ENCODE measurements at places on chromosomes 4 and X.

GRCh38 chr4:88035292-88035691 lies 27.9 kb downstream of the PKD2 start:
- DNase-seq = no peak

DNA sequence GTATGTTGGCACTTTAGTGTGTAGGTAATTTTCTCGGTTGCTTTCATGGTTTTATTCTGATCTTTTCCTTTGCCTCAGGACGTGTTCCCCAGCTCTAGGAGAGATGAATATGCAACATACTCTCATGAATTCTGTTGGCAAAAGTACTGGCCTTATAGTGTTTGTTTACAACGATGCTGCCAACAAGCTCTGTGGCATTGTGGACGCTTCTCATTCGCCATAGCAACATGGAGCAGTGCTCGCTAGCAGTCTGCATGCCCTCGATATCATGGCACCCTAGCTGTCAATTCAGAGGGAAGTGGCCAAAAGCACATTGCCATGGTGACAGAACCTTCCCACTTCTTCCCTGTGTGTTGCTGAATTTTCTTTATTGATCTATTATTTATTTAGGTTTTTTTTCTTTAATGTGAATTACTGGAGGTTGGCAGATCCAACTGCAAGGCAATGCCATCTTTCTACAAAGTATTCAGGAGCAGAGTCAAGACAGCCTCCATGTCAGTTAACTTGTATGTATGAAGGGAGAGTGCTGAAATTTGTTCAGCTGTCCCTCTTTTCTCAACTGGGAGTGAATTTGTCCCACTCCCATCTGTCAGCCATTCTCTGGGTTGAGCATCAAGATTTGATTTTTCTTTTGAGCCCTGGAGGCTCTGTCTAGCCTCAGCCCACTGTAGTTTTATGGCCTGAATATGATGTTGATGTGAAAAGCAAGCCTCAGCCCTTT lies 224.9 kb upstream of the VCX3A start:
- no peak for DNase-seq

GRCh38 chr4:7294176-7294756 lies 101.9 kb downstream of the SORCS2 start:
- DNase-seq = no peak

DNA sequence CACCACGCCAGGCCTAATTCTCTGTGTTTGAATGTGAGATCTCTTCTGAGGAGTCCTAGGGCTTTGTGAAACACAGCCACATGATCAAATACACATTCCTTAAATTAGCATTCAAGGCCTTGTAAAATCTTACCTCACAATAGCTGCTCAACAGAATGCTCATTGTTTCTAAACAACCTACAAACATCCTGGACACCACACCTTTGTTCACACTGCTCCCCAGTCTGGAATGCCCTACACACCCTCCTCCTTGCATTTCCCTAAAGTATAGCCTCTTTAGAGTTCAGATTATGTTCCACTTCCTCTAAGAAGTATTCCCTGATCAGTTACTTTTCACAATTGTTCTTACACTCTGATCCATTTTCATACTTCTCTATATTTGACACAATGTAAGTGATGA lies 110.6 kb downstream of the AGTR2 start:
- DNase-seq = no peak

- DNase-seq = no peak
Measured at GRCh38 chrX:134753718-134754008, 95.4 kb upstream of the PLAC1 start.

- DNase-seq = no peak
Measured at GRCh38 chr4:21544955-21545354, 403.6 kb downstream of the KCNIP4 start.

- DNase-seq = no peak
Measured at GRCh38 chr4:27305246-27305645, 444.6 kb downstream of the STIM2 start.

DNA sequence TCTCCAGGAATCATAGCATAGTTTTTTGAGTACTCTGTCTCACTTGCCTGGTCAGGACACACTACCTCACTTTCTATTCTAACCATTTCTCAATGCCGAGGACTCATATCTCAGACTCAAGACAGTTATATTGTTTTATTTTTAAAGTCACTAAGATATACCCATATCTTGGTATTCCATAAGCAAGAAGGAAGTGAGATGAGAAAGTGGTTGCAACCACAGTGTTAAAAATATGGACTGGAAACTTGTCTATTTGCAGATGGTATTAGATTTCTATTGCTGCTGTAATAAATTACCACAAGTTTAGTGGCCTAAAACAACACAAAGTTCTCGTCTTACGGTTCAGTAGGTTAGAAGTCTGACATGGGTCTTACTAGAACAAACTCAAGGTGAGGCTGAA lies 344.8 kb upstream of the MAGEB2 start:
- no peak for DNase-seq

DNA sequence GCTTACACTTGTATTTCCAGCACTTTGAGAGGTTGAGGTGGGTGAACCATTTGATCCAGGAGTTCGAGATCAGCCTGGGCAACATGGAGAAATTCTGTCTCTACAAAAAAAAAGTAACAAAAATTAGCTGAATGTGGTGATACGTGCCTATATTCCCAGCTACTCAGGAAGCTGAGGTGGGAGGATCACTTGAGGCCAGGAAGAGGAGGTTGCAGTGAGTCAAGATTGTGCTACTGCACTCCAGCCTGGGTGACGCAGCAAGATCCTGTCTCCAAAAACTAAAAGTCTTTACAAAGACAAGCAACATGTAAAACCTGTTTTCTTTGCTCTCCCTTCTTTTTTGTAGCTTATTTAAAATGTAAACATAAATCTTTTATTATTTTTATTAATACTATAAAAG lies 1156.1 kb downstream of the FAT4 start:
- DNase-seq = no peak

DNA sequence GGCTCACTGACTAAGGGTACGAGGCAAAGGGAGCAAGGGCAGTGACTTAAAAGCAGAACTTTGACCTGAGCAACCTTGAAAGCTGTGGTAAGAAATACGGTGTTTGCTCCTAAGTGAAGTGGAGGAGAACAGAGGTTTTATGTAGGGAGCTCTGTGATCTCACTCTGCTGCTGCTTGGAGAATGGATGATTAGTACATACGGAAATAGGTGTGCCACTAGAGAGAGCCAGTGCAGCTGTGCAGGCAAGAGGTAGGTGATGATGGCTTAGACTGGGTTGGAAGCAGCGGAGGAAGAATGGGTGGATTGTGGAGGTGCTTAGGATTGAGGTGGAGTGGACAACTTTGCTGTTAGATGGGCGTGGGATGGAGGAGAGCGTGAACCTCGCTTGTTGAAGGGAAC lies 85.0 kb downstream of the FAM193A start:
- no peak for DNase-seq

- DNase-seq = peak; percentile 13
Measured at GRCh38 chr4:85370400-85371032, 104.4 kb upstream of the ARHGAP24 start.

GRCh38 chr4:76279462-76279861 lies 27.1 kb upstream of the STBD1 start:
- no peak for DNase-seq

GRCh38 chr4:101865501-101866062 lies 75.1 kb downstream of the BANK1 start:
- no peak for DNase-seq

DNA sequence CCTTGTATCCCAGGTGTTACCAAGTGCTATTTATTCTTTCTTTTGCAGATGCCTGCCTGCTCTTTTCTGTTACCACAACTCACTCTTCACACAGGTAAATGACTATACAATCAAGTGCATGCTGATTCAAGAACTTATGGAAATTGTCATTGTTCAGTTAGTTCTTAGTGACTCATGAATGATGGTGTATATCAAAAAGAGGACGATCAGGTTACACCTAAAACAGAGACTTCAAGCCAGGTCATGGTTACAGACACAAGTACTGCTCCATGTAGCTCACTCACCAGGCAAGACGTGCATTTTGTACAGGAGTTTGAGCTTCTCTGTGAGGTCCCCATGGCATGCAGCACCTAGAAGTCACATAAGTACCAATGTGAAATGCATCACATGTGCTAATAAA lies 59.3 kb upstream of the UCP1 start:
- no peak for DNase-seq

GRCh38 chr4:106337916-106338315 lies 21.6 kb downstream of the AIMP1 start:
- DNase-seq = no peak

DNA sequence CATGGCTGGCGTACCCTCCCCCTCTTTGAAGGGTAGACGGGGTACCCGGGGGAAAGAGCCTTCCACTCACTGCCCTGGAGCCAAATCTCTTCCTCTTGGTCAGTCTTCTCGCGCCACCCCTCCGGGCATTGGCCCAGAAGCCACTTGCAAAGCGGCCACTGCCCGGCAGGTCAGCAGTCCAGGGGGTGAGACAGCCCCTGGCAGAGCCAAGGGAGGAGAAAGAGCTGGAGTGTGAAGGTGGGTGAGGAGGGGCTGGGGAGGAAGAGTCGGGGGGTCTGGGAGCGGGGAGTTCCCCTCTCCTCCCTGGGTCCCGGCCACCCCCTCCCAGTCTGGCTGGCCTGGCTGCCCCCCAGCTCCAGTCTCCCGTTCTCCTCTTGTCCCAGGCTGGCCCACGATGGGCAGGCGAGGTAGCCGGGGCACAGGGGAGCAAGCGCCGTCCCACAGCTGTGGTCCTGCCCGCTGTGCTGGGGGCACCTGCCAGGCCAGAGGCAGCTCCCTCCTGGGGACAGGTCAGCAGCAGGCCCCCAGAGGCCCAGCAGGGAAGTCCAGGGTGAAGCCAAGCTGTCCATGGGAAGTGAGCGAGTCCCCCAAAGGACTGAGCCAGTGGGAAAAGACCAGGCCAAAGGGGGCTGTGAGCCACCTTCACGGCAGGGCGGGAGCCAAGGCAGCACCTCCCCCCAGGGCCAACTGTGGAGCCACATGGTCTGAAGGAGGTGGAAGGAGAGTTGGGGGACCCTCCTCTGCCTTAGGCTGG lies 21.6 kb upstream of the DUSP9 start:
- no peak for DNase-seq

DNA sequence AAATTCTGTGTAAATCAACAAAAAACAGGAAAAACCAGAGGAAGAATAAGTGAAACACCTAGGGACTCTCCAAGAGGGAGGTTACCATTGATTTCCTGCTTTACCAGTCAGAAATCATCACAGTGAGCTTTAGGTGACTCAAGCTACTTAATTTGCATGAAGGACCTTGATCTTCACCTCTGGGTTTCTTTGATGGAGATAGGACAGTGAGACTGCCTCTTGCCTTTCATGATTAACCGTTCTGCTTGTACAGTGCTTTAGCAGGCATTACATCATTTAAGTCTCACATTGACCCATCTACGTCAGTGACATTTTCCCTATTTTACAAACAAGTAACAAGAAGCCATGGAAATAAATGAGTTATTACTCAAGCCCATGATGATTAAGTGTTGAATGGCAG lies 3.4 kb upstream of the GK start:
- DNase-seq = peak; percentile 79

GRCh38 chrX:16765594-16765993 lies 20.7 kb upstream of the TXLNG start:
- no peak for DNase-seq

DNA sequence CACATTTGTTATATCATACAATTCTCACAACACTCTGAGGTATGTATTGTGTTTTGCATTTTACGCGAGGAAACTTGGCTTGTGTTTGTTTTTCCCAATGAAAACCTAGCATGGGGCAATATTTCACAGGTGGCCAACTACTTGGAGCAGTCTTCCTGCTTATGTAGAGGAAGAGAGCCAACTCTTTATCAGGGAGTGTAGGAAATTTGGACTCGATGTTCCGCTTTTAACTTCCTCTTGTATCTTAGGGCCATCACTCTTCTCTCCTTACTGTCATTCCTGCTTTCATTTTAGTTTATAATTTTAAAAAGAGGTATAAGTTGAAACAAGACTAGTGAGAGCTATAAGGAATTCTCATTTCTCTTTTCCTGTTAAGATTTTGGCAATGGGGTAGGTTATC lies 107.7 kb upstream of the RPS6KA3 start:
- DNase-seq = peak; percentile 42

DNA sequence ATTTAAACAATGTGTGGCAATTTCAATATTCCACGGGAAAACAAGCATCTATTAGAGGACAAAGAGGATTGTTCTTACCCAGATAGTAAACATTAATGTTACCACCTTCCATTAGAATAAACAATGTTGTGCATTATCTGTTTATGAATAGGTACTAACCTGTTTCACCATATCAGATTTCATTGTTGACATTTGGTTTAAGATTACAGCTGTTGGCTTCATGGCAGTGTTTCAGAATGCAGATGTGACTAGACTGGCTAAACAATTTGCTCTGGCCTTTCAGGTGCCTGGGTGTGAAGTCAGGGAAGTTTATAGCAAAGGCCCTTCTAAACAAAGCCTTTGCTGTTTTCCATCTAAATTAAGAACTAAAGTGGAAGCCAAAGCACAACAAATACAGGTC lies 464.7 kb upstream of the FAM47C start:
- DNase-seq = no peak

- DNase-seq = no peak
Measured at GRCh38 chrX:100449696-100450608, 39.9 kb upstream of the PCDH19 start.

DNA sequence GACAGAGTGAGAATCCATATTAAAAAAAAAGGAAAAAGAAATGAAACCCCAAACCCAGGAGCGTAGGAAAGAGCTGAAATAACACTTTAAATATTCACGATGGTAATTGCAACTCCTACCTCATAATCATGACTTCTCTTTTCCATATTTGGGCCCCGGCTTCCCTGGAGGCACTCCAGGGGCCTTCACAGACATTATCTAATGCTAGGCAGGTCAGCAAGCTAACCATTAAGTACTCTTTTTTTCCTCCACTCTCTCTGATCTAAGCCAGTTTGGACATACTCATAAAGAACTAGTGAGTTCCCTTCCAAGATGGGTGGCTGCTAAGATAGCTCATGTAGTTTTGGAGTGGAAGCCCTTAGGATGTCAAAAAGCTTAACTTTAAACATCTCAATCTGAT lies 83.2 kb downstream of the SH3KBP1 start:
- peak; percentile 13 for DNase-seq

DNA sequence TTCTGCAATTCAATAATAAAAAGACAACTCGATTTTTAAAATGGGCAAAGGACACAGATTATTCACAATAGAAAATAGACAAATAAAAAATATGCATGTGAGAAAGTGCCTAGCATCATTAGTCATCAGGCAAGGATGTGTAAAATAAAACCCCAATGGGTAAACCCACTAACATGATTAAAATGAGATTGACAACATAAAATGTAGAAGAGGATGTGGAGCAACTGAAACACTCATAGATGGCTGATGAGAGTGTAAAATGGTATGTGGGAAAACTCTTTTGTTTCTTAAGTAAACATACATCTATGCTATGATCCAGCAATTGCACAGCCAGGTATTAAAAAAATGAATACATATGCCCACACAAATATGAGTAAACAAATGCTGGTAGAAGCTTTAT lies 177.6 kb downstream of the IQCM start:
- no peak for DNase-seq

GRCh38 chr4:162274354-162274753 lies 110.6 kb upstream of the FSTL5 start:
- peak; percentile 61 for DNase-seq

DNA sequence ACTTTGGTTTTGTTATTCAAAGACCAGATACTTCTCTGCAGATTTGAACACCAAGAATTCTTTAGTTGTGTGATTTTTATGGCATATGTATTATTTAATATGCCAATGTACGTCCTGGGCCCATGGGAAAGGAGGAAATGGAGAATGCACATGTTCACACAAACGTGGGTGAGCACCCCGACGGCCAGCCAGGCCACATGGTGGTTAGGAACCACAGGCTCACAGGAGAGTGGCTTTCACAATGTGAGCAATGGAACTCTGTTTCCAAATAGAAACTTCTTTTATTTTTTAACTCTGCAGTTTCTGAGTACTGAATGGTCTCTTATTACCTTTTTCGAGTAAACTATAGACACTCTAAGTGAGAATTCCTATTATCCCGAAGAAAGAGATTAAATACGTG lies 58.0 kb upstream of the UNC5C start:
- DNase-seq = peak; percentile 67
